ENCODE measurements at places on chromosomes 16 and 17. TPM values are rescaled to one million over a fixed set of nuclear protein-coding genes. Genes with fewer than 3 reads are reported as not detected.

Gene ZNF629
- total RNA-seq, result 8.6 TPM

Gene TEDC2
- total RNA-seq, result not detected

Gene CACNG1
- total RNA-seq, result not detected

Gene ZNF624
- total RNA-seq, result not detected
